ENCODE measurements at places on chromosomes 16 and 17. TPM values are rescaled to one million over a fixed set of nuclear protein-coding genes. Genes with fewer than 3 reads are reported as not detected.

DNA sequence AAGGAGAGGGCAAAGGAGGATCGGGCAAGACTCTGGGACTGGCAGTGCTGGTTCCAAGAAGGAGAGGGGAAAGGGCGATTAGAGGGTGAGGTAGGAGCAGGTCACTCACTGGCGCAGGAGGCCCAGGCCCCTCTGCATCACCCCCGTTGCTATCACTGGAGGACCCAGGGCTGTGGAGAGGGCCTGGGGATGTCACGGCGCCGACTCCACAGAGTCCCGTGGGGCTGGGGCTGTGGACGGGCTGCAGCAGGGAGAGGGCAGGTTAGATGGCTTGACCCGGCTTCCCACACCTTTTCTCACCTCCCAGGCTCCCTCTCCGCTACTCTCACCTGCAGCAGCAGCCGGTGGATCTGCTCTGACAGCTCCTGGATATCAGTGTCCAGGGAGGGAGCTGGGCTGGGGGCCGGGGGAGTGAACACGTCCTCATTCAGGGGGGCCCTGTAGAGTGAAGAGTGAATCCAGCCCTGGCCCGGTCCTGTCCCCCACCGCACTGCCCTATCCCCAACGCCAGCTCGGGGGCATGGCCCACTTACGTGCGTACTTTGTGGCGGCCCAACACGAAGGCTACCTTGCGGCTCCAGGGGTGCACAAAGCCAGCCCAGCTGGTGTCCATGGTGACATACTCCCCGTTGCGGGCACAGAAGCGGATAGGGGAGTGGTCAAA is 4.9 kb downstream of the PER1 start:
- peak; percentile 78 for DNase-seq
- H3K27me3 ChIP-seq = no peaks in the 10 kb centered on the region
- H3K4me3 ChIP-seq = no peak overlapping the region

DNA sequence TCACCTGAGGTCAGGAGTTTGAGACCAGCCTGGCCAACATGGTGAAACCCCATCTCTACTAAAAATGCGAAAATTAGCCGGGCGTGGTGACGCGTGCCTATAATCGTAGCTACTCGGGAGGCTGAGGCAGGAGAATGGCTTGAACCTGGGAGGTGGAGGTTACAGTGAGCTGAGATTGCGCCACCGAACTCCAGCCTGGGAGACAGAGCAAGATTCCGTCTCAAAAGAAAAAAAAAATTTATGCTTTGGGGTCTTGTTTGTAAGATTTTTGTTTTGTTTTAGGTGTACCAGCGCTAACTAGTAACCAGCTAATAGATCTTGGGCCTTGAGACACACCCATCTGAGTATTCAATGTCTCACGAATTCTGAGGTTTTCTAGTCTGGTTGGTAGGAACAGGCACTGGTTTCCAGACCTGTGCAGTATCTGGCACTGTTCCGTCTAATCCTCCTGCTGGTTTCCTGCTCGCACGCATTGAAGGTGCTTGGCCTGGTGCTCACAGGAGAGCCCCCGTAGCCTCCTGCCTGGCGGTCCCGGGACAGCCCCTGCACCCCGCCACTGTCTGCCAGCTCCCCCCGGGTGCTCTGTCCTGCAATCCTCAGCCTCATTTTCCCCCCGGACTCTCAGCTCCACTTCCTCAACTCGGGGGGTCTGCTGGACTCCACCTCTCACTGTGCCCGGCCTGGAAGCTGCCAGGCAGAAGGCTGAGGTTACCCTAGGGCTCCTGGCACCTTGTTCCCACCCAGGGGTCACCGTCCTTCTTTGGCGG is 10.6 kb upstream of the DUS1L start:
- no peak for DNase-seq
- H3K27me3 ChIP-seq = no peaks in the 10 kb centered on the region
- H3K4me3 ChIP-seq = no peak overlapping the region
- H3K36me3 ChIP-seq = peaks cover 25% of the 10 kb centered on the region

DNA sequence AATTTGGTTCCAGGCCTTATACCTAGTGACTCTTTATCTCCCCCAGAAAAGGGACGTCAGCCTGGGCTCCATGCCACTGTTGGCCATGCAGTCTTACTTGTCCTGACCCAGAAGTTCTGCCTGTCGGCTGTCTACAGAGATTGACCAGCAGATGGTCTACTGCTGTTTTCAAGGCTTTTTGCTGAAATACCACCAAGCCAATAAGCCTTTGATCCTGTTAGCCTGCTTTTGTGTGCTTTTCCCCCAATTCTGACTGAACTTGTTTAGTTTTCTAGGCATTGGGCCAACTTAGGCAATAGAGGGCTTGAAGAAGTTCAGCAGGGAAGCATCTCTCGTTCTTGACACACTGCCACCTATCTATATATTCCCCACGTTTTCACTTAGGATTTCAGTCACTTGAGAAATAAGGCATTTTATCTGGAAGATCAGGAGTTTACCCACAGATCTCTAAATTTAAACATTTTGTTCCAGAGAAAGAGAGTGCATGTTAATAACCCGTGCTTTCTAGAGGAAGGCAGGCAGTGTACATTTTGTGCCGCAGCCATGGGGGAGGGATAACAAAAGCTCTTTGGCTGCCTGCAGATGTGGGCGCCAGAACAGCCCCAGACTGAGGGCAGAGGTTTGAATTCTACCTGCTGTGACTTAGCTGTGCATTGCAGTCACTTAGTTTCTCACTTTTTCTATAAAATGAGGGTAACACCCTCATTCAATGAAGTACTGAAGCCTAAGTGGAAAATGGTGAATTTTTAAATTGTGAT is 12.3 kb upstream of the CARMIL2 start:
- no peak overlapping the region for H3K27ac ChIP-seq
- no peaks in the 10 kb centered on the region for H3K4me1 ChIP-seq
- H3K27me3 ChIP-seq = no peaks in the 10 kb centered on the region
- H3K36me3 ChIP-seq = peaks cover 18% of the 10 kb centered on the region
- DNase-seq = no peak

DNA sequence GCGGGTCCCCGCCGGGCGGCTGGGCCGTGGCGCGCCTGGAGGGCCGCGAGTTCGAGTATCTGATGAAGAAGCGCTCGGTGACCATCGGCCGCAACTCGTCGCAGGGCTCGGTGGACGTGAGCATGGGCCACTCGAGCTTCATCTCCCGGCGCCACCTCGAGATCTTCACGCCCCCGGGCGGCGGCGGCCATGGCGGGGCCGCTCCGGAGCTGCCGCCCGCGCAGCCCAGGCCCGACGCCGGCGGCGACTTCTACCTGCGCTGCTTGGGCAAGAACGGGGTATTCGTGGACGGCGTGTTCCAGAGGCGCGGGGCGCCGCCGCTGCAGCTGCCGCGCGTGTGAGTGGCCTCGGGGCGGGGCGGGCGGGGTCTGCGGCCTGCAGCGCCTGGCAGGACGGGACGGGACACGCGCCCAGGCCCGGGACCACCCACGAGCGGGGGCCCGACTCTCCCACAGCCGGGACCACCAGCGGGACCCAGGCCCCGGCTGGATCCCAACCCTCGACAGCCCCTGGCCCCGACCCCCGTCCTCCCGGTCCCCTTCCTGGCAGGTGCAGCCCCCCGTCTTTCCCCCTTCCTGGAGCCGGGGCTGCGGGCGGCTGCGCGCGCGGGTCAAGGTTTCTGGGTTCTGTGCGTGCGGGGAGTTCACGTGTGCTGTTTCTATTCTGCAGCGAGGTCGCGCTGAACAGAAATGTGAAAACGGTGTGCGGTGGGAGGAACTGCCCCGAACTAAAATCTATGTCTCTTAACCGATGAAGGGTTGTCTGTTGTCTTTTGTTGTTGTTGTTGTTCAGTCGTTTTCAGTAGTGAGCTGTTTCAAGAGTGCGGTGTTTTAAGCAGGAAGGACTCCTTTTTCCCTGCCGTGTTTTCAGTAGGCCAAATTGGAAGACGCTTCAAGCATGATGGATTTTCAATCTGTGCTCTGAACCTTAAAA is 705 bp downstream of the FOXK2 start:
- DNase-seq = peak; percentile 27
- H3K27ac ChIP-seq = peak overlapping the region; percentile 87
- H3K4me3 ChIP-seq = peak overlapping the region; percentile 93

DNA sequence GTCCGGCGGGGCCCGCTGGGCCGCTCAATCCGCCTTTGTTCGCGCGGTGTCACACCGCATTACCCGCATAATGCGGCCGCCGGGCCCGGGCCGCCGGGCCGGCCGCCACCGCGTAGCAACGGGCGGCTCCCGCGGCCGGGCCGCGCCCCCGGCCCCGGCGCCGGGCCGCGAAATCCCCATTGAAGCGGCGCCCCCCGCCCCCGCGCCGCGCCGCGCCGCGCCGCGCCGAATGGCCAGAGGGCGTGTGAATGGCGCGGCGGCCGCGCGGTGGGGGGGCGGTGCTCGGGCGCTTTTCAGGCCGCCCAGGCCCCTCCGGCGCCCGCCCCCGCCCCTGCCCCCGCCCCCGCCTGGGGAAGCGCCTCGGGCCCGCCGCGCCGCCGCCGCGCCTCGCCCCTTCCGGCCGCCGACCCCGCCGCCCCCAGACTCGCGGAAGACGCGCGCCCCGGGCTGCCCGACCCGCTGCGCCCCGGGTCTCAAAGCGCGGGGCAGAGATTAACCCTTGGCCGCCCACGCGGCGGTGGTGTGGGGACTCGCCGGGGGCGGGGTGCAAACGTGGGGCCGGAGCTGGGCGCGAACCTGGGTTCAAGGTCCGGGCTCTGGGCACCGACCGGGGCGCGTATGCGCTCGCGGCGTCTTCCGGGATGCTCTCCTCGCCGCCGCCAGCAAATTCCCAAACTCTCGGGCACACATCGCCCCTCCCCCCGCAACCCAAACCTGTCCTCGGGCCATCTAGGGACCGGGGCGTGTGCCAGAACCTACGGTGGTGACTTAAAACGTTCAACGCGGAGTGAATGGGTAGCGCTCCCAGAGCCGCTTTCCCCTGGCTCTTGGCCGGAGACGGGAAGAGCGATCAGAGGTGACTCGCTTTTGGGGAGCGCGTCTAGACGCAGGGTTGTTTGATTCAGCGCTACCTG is 46.7 kb downstream of the WNT3 start:
- peaks cover 15% of the 10 kb centered on the region for H3K27me3 ChIP-seq
- H3K4me1 ChIP-seq = peaks cover 13% of the 10 kb centered on the region
- no peaks in the 10 kb centered on the region for H3K36me3 ChIP-seq
- DNase-seq = peak; percentile 52
- peak overlapping the region; percentile 58 for H3K27ac ChIP-seq
- peak overlapping the region; percentile 53 for H3K4me3 ChIP-seq

DNA sequence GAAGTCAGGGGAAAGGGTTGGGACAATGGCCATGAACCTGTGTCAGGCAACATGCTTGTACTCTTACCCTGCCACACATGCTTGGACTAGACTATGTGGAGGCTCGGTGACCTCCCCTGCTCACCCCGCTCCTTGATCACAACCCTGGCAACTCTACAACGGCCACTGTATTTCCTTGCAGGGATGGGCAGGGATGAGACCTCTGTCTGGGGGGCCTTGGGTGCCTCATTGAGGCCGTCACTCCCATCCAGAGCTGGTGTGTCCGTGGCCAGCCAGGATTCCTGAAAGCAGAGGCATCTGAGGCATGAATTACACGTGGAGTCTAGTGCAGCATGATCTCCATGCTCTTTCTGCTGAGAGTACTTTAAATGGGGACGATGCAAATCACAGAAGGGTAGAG is 948 bp downstream of the PLA2G15 start:
- peak overlapping the region; percentile 91 for H3K4me3 ChIP-seq
- H3K36me3 ChIP-seq = no peaks in the 10 kb centered on the region
- H3K27ac ChIP-seq = peak overlapping the region; percentile 55
- no peak for DNase-seq

GRCh38 chr16:14241631-14242030 is 170.5 kb downstream of the MRTFB start:
- H3K4me3 ChIP-seq = no peak overlapping the region
- no peaks in the 10 kb centered on the region for H3K27me3 ChIP-seq
- no peaks in the 10 kb centered on the region for H3K36me3 ChIP-seq
- H3K27ac ChIP-seq = peak overlapping the region; percentile 13

The ABI3 gene
- 31.0 TPM for total RNA-seq

The CACNG1 gene
- not detected for total RNA-seq
